Inflammatory macrophage treated with lipopolysaccharide for 4 hours (primary cell): ENCODE measurements at places on chromosomes 2 and 18.

- DNase-seq, result no peak
These were observed 204.7 kb upstream of the TANK start for GRCh38 chr2:160955578-160955977.

DNA sequence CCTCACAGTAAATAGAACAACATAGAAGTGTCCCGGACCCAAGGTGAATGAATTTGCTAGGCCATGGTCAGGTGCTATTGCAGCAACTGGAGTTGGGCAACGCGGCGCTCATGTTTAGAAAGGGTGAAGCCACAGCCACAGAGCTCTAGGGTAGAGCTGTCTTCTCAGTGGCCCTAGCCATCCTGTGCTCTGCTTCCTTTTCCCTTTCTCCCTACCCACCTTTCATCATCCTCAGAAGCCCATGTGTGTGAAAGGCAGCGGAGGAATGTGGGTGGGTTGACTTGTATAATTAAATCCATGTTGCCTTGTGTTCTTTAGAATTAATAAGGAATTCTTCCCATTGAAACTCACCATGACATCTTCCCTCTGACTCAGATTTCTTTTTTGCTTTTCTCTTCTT lies 336.7 kb downstream of the OSR1 start:
- DNase-seq, result no peak

- no peak for DNase-seq
These were observed 11.1 kb downstream of the ACVR2A start for GRCh38 chr2:147855977-147856376.

DNA sequence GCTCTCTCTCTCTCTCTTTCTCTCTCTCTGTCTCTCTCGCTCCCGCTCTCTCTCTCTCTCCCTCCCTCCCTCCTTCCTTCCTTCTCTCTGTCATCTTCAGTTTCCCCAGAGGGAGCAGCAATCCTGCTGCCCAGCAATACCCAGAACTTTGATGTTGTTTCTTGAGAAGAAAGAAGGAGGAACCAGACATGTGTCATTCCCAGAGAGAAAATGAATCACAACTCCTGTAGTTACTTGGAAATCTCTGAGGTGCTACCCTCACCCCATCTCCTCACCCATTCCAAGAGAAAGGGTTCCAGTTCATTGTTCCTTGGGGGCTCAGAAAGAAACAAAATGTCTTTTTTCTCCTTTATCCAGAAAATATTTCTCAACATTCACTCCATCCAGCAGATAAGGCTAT lies 449.1 kb downstream of the TNS1 start:
- no peak for DNase-seq

- peak; percentile 55 for DNase-seq
These were observed 8.4 kb upstream of the CREG2 start for GRCh38 chr2:101395545-101396315.

- DNase-seq, result peak; percentile 5
These were observed 2005.9 kb upstream of the CELF4 start for GRCh38 chr18:39571511-39571910.

DNA sequence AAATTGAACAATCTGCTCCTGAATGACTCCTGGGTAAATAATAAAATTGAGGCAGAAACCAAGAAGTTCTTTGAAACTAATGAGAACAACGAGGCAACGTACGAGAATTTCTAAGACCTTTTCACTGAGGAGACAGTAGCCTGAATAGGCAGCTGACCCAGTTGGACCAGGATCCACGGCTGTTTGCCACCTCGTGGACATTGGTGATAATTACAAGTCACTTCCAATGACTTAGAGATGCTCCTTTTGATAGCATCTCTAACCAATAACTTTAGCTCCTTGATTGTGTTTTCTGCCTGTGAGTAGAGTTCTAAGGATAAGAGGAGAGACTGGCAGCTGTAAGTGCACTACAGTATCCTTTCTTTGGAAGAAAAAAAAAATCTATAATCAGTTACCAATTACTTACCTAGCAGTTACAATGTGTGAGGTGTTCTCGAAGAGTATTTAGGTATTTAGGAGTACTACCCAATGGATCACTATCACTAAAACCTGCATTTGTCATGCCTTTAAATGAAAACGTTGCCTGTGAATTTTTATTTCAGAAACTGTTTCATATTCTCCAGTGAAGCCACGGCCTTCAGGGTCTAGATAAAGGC lies 31.3 kb upstream of the CNTNAP5 start:
- DNase-seq, result peak; percentile 47

DNA sequence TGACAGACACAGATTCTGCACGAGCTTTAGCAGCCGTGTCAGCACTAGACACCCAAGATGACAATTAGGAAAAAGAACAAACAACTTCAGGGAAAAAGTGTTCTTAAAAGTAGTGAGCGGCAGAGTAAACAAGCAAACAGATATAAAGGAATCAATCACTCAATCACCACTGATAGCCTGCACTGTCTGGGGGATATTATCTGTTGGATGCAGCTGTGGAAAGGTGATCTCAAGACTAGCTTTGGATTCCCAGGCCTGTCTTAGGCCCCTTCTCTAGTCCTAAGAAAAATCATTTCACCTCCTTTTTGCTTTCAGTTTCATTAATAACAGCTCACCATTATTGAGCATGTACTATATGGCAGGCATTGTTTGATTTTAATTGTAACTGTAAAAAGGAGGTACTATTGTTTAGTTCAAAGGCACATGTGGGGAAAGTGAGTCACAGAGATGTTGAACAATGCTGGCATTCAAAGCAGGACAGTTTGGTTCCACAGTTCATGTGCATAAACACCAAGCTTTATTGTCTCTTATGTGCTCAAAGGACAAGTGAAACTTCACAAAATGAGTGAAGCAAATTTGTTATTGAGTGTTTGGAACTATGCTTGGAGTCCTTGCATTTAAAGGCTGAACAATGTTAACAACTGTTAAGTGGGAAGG lies 147.3 kb upstream of the TCF4 start:
- DNase-seq, result no peak

DNA sequence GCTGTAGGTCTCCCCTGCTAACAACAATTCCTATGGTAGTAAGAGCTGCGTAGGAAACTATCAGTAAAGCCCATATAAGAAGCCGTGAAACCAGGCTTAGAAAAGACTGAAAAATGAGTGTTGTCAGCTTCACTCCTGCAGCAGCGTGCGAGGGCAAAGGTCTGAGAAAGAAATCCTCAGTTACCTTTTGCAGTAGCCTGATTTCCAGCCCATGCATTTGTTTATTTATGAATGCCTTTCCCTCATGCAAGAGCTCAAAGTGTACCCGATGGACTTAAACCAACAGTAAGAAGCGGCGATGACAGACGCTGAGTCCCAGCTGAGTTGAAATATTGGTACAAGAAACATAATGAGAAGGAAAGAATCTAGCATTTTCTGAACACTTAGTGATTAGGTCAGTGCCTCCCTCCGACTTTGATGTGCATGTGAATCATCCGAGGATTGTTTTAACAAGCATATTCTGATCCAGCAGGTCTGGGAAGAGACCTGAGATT lies 15.0 kb upstream of the POLI start:
- DNase-seq, result no peak

DNA sequence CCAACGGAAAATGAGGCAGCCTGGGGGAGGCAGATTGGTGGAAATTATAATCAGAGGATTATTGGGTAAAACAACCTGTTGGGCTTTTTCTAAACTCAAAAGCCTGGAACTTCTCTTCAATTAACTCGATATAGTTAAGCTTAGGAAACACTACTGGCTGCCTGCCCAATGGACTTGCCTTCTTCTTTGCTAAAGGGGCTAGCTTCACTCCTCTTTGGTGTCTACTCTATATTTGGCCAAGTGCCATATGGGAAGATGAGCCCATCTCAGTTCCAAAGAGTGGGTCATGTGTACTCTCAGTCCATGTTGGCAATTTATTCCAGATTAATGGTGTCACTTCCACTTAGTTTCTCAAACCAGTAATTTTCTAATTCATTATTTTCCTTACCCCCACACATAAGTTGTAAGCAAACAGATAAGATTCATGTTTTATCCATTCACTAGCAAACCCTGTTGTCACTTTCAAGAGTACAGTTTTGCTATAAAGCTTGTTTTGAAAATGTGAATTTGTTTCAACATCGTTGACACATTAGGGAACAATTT lies 34.3 kb downstream of the DARS1 start:
- DNase-seq, result no peak

DNA sequence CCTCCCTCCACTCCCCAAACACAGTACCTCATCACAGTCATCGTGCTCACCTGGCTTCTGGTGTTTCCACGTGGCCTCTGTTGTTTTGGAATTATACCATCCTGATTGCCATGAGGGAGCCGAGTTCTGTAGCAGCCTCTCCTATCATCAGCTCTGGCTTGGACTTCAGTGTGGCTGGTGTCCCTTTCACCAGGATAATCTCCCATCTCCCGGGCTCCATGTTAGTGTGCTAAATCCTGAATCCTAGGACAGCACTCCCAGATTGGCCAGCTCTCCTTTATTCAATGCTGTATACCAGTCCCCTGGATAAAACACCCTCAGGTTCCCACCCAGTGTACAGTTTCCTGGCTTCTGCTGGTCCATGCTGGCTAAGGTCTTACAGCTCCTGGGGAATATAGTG lies 53.3 kb downstream of the LONRF2 start:
- no peak for DNase-seq

GRCh38 chr2:75431763-75432162 lies 129.0 kb downstream of the EVA1A start:
- no peak for DNase-seq

GRCh38 chr18:55522011-55522410 lies 66.0 kb downstream of the TCF4 start:
- peak; percentile 46 for DNase-seq

- DNase-seq, result no peak
These were observed 46.1 kb upstream of the STPG4 start for GRCh38 chr2:47201224-47201623.

- peak; percentile 47 for DNase-seq
These were observed 15.0 kb downstream of the HS1BP3 start for GRCh38 chr2:20635675-20636584.

DNA sequence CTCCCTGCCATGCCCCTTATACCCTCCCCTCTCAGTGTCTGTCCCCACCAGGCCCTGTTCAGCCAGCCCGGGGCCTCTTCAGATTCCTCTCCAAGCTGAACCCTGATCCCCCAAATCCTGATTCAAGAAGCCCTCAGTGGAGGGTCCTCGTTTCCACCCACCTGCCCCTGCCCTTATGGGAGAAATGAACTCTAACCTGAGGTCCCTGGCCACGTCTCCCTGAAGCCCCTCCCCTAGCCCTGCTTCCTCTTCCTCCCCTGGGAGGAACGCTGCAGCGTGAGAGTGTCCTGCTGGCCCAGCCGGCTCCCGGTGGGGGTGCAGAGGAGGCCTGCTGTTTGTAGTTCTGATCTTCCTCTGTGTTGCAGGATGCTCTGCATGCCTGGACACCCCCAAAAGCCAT lies 56.7 kb upstream of the GLI2 start:
- no peak for DNase-seq

DNA sequence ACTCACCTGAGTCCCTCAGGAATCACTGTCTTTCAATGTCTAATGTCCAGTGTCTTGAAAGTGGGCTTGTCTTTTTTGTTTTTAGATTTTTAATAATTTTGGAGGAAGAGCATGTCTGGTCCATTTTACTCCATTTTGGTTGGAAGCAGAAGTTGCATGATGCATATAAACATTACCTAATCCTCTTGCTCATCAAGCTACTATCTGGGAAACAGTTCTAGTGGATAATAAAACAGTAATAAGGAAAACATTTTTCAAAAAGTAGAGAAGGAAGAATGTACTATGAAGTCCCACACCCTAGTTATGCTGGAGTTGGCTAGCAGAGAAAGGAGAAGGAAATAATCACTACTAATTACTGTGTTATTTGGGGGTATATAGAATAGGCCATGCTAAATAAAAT lies 263.7 kb downstream of the ETAA1 start:
- no peak for DNase-seq

DNA sequence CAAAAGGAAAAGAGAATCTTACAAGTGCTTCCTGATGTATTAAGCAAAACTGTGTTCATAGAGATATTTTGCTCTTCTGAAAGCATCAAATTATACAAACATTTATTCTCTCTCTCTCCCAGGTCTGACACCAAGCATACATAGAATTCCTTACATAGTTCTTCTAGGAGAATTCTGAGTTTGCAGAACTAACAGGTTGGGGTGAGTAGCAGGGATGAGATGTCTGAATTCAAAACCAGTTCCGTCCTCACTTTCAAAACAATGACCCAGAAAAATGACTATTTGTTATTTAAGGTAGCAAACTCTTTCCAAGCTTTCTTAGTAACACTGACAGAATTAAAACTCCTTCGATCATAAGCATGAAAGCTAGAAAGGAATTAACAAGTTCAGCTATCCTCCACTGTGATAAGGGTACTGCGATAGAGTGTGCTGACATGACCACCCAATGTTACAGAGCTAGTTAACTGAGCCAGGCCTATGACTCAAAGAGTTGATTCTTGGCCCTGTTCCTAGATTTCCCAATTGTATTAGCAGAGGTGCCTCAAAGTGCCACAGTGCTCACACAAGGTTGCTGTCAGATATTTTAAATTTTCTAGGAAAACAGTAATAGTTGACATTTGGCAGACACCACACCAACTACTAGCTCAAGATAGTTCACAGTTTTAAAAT lies 85.8 kb upstream of the SETBP1 start:
- DNase-seq, result no peak

GRCh38 chr2:68487773-68488355 lies 20.5 kb downstream of the APLF start:
- DNase-seq, result peak; percentile 61

- DNase-seq, result no peak
These were observed 5.2 kb upstream of the FHL2 start for GRCh38 chr2:105403783-105404698.

- DNase-seq, result peak; percentile 45
These were observed at the start of gene TNFRSF11A for GRCh38 chr18:62324917-62325805. Gene TNFRSF11A, plus strand, starts transcription at chr18:62325310. Its CDS starts 43 bp downstream, at chr18:62325353.

DNA sequence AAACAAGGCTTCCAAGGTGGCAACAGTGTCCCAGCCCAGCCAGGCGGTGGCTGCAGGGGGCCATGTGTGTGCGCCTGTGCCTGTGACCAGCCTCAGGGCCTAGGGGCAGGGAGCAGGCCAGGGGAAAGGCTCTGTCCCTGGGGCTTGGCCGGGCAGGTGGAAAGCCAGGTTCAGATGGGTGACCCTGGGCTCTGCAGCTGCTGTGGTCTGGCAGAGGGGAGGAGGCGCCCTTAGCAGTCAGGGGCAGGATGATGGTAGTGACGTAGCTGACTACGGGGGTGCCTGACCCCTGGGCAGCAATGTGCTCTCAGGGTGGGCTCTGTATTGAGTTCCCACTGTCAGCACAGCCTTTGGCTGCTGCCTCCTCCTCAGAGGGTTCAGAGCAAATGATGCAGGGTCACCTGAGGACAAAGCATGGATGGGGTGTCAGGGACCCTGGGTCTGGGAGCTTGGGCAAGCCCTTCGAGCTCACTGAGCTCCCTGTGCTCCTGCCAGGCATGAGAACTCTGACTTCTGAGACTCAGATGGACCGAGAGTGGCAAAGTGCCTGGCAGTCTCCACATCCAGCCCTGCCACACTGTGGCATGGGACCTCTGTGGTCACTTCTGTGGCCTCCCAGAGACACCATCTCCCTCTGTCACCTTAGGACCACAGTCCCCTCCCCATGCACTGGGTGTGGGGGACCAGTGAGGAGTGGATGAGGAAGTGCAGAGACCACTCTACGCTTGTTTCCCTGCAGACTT lies 56.6 kb upstream of the ALPP start:
- no peak for DNase-seq

- no peak for DNase-seq
These were observed 36.7 kb downstream of the EMX1 start for GRCh38 chr2:72953976-72954375.

GRCh38 chr2:97764559-97765263 lies 51.3 kb downstream of the ZAP70 start:
- DNase-seq, result no peak

GRCh38 chr18:11981192-11981542 lies at the start of gene IMPA2:
Gene IMPA2, plus strand, starts transcription at chr18:11981507. Its CDS starts 163 bp downstream, at chr18:11981670.
- no peak for DNase-seq
